ENCODE measurements at places on chromosomes 3 and 15. TPM values are rescaled to one million over a fixed set of nuclear protein-coding genes. Genes with fewer than 3 reads are reported as not detected.

- DNase-seq, result no peak
Observed at GRCh38 chr3:24828551-24828950, 333.9 kb upstream of the THRB start.

GRCh38 chr3:69925506-69925905 is 74.0 kb upstream of the SAMMSON start:
- DNase-seq, result no peak

Gene RNU5B-1
- not detected for total RNA-seq

DNA sequence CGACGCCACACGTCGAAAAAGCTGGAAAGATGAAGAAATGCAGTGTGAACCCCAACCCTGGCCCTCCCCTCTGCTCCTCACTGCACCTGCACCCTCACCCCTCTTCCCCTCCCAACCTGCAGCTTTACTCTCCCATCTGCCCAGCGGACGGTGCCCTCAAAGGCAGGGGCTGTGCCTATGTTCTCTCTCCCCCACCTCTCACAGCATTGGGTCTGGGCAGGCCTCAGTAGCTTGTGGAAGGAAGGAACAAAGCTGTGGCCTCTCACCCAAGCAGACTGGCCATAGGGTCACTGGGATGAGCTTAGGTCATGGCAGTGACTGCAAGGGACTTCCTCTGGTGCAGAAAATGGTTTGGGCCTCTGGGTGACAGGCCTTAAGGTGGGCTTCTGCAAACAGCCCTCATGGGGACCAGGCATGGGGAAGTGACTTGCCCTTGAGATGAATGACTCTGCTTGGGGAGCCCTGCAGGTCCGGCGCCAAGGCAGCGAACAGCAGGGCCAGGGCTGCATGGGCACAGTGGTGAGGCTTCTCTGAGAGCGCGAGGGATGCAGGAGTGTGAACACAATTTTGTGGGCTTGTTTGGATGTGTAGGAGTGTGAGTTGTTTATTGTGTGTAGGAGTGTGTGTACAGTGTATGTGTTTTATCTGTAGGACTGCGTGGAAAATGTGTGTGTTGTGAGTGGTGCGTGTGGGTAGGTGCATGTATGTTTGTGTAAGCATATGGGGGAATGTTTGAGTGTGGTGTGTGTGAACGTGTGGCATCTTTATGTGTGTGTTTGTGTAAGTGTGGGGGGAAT is 29.2 kb downstream of the SRPRB start:
- DNase-seq, result no peak

Gene FBXW12
- total RNA-seq, result not detected

DNA sequence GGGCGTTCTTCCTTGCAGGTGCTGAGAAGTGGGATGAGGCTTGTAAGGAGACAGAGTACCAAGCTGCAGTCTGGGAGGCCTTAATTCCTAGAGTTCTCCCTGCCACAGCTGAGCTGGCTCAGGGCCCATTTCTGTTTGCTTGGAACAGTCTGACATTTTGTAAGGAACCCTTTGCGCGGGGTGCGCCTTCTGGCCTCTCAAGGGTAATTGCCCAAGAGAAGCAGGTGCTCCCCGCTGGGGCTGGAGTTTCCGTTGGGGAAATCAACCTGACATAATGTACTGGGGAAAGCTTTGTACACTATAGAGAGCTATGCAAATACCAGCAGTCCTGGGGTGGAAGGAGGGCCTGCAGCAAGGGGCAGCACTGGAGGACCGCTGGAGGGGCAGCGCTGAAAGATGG is 83.6 kb downstream of the HMG20A start:
- DNase-seq, result no peak

Gene RTP1
- not detected for total RNA-seq

DNA sequence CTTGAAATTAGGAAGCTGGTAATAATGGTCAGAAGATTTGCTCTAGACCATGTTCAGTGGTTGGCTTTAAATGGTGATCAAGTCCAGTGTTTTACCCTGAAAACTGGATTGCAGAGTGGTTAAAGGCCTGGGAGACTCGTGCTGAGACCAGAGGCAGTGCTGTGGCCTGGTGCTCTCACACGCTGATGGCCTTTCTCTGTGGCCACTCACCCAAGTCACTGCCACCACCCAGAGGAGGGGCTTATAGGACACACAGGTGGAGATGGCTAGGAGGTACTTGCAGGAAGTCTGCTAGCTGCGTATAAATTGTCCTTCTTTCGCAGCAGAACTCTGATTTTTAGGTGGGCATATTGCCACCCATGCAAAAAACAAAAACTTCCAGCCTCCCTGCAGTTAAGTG is 6.2 kb upstream of the EHD4 start:
- no peak for DNase-seq

DNA sequence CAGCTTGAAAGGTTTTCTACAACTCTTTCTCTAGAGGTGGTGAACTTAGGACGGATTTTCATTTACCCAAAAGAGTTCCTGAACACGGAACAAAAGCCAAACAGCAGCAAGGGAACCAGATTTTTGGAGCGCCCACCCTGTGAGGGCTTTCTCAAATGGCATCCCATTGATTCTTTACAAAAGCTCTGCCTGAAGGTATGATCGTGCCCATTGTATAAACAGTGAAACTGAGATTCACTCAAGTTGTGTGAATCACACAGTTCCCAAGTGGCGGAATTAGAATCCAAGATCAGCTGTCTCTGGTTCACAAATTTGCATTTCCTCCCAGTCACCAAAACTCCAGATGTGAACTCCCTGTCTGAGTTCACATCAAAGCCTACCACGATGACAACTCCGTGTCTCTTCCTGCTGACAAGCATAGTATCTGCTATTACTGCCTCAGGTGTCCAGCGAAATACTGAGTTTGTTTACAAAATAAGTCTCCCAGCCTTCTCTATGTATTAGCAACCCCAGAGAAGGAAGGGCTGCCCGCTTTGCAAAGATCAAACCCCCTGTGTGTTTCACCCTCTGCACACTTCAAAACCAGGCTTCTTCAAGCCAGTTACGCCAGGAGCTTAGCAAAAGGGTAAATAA is 235.9 kb upstream of the ST8SIA2 start:
- DNase-seq, result no peak
